ENCODE measurements at places on chromosomes 5 and 9.
A peak's percentile ranks its signal among the peaks of the same experiment; 100 is the strongest.

DNA sequence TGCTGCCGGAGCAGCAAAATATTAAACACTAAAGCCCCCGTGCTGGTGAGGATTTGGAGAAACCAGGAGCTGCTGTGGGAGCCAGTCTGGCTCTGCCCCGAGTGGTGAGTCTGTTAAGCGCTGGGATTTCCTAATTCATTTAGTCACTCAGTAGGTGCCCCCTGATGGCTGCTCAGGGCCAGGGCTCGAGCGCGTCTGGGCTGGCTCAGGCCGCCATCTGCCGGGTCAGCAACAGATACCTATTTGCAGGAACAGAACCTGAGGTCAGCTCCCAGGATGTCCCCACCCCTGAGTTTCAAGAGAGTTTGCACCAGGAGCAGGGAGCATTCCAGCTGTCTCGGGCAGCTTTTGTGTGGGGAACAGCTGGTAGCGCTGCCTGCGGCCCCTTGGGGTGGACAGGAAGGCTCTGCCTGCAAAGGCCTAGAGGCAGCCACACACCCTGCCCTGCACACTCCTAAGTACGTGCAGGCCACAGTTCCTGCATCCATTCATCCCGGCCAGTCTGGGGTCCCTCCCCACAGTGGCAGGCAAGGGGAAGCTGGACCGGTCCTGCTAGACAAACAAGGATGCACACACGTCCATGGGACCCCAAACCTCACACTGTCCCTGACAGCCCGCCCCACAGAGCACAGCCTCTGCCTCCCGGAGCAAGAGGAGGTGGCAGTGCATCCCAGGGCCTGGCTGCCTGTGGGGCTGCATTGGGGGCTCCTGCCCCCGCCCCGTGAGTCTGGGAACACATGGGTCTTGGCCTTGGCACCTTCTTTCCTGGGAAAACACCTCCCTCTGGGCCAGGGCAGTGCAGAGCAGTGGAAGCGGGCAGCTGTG lies 83.7 kb downstream of the ADAMTS2 start:
- no peak for DNase-seq

DNA sequence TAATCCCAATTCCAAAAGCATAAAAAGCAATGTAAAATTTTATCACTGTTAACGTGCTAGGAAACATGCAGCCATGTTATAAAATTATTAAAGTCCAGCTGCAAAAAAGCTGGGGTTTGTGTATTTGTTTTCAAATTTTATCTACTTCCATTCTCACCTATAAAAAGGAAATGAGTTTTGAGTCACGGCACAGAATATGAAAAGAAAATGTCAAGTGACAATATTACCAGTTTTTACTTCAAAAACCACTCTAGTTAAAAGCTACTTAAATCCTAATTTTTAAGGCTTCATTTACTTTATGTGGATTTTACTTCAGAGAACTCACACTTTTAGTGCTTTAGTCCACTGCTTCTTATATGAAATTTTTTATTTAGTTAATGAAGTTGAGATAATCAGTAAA lies 72.7 kb upstream of the IFNE start:
- no peak for DNase-seq

DNA sequence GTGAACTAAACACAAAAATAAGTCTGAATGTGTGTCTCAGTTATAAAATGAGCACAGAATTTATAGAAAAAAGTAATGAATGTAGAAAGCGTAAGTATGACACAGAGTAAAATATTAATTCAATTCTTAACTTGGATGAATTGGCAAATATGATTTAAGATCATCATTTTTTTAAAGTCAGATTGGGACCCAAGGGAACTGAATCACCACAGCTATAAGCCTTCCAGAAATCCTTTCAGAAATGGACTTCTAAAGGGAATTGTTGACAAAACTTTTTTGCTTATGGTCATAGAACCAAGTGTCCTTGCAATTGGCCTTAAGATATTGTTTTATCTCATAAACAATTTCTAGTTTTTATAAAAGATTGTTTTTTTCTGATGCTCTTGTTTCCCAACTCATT lies 495.1 kb upstream of the DAB2 start:
- no peak for DNase-seq

- DNase-seq = no peak
Observed at GRCh38 chr9:84669288-84670137, at the start of gene NTRK2. Gene NTRK2, plus strand, starts transcription at chr9:84669729. Its CDS starts 1,020 bp downstream, at chr9:84670749.

DNA sequence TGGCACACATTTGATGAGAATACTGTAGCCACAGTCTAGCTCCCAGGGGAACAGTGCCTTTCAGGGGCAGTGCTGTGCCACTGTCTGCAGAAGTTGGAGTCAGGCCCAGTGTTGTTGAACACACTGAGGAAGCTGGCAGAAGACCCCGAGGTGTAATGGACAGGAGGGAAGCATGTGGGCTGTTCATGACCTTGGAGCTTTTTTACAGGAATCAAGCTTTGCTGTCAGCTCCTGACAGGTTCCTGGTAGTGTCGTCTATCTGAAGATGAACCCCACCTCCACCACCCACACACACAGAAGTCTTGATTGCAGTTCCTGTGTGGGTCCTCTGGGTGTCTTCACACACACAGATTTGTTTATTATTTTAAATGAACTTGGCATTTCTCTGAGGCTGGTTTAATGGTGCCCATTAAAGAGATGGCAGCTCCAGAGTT lies 40.3 kb upstream of the TNFAIP8 start:
- peak; percentile 77 for DNase-seq
